ENCODE measurements at places on chromosomes 11 and 22. TPM values are rescaled to one million over a fixed set of nuclear protein-coding genes. Genes with fewer than 3 reads are reported as not detected.

DNA sequence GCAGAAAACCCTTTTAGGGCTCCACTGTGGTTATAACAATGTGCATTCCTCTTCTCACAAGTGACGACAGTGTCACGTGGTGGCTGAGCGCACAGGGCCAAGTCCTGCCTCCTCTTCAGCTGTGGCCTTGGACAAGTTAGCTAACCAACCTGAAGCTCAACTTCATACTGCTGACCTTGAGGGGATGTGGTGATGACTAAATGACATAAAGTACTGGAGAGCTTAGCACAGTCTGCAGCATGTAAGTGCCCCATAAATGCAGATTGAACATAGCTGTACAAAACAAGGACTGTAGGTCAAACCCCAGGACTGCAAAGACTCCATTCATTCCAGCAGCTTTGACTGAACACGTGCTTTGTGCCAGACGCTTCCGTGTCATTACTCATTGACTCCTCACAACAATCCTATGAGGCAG, 20.1 kb upstream of the MRGPRX2 start:
- no peak for DNase-seq

DNA sequence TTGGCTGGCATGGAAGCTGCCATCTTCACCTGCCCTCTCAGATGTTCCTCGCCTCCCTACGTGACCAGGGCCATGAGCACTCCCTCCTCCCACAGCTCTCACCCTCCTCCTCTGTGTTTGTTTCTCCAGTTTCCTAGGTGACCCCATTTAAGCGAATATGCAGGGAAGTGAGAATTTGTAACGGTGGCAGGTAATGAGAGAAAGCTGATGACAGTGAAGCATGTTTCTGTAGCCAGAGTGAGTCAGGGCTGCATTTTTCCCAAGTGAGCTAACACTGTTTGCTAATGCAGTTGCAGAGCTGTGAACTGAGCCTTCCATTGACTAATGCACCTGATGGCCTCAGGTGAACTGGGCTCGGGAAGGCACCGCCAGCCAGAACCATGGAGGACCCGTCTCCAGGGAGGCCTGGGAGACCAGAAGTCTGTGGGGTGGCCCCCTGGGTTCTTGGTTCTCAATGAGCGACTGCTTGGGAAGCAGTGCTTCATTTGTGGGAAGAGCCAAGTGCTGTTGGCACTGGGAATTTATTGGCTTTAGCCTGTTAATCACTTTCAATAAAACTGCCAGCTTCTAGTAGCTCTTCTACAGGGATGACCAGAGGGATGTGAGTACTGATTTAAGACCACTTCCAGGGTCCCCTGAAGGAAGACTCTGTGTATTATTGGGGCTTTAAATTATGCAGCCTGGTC, 64.5 kb downstream of the BARX2 start:
- no peak for DNase-seq

DNA sequence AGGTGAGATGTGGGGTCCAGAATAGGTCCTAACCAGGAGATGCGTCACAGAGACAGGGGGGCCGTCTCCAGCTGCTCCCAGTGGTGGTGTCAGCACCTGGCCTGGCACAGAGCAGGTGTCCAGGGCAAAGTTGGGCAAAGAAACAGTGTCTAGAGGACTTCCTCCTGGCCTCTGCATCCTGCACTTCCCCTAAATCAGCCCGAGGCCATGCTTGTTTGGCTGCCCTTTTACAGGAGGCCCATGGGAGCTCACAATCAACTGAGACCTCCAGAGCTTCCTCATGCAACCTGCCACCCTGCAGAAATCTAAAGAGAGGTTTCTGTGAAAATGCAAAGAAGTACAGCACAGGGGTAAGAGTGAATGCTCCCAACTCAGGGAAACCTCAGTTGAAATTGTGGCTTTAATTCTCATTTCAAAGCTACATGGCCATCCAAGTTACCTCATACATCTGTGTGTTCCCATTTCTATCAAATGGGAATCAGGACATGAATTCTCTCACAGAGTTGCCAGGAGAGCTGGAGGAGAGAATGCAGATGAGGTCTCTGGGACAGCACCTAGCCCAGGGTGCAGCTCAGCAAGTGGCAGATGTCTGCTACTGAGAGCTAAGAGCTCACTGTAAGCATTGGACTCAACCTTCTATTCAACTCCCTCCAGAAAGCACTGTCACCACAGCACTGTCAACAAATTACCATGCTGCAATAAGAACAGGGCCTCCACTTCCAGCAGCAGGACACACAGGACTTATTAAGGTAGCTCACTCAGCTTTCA, 32.6 kb downstream of the TCIRG1 start:
- no peak for DNase-seq

DNA sequence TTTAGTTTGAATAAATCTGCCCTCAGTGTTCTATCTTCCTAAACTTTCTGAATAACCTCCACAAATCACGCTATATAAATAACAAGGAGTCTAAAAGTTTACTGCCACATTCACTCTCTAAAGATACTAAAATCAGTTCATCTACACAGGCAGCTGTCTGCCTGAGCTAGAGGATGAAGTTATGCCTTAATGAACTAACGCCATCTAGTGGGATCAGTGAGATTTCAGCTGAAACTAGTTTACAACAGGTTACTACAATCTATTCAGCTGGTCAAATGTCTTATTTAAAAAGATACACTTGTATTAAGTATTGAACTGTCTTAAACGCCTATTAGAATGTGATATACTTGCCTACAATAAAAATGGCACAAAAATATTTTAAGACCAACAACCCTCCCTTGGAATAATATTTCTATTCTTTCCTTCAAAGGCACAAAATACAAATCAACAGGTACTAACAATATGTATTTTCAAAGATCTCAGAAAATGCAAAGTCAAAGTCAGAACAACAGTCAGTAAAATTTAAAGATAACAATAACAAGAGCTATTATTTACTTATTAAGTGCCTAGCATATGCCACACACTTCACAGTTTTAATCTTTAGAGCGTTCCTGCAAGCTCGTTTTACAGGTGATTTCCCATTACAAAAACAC, 84.1 kb downstream of the LARGE2 start:
- DNase-seq = peak; percentile 19

DNA sequence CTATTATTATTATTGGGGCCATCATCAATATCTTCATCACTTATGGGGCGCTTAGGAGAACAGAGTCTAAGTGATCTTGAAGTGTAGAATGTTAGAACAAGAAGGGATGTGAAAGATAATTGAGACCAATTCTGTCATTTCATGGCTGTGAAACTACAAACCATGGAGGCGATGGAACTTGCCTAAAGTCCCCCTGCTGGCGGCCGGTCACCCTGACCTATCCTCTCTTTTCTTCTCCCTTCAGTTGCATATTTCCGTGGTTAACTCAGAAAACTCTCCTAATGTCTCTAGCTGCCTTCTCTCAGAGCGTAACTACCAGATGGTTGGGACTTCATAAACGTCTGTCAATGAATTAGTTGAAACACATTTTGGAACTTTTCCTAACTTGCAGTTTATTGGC, 6.6 kb upstream of the OR4B1 start:
- no peak for DNase-seq

GRCh38 chr11:112226831-112227401, 688 bp downstream of the PTS start:
- no peak for DNase-seq

DNA sequence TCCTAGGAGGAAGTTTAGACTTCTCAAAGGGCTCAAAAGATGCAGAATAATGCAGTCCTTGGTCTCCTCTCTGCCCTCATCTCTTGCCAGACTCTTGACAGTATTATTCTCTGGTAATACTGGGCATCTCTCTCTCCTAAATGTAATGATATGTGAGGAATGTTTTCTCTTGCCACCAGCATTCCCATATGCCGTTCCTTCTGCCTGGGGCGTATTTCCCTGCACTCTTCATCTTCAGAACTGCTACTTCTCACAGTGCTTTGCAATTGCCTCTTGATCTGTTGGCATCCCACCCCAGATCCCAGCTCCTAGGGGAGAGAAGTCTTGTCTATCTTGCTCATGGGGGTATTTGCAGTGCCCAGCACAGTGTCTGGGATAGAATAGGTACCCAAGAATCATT, 107.4 kb downstream of the RASSF10 start:
- no peak for DNase-seq

- no peak for DNase-seq
Measured at GRCh38 chr11:90846628-90847027, 623.8 kb upstream of the CHORDC1 start.

The SLC22A6 gene
- polyA plus RNA-seq = not detected

The SULT4A1 gene
- polyA plus RNA-seq = not detected

Measured in CD14-positive monocyte (primary cell).